ENCODE measurements at places on chromosomes 13 and 19.

- no peak for DNase-seq
Measured at GRCh38 chr19:33293255-33294057, 8.9 kb downstream of the CEBPA start.

DNA sequence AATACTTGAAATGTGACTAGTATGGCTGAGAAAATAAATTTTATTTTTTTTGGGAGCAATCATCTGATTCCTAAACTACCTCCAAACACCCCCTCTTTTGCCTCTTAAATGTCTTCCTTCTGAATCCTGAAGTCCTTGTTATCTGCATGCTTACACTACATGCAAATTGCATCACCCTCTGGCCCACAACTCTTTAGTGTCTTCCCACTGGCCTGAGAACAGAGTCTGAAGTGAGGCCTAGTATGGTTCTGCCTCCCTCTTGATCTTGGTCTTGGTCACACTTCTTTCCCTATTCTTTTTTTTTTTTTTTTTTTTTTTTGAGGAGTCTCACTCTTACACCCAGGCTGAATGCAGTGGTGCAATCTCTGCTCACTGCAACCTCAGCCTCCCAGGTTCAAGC lies 4.8 kb downstream of the ZNF558 start:
- DNase-seq, result no peak

DNA sequence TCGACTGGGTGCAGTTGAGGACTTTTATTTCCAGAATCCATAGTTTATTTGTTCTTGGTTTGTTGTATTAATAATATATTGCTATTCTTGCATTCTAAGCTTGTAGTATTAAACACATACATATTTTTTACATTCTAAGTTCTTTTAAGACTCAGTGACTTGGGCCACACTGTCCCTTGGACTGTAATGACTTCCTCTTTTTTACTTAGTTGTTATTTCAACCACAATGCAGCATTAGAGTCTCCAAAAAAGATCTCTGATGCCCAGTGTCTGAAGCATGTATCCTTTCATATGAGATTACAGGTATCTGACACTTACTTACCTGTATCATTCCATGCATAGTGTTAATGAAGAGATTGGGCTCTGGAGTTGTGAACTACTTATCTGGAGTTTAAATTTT lies 864.9 kb upstream of the PCDH20 start:
- no peak for DNase-seq

GRCh38 chr13:34161931-34162543 lies 344.1 kb downstream of the RFC3 start:
- DNase-seq, result no peak

DNA sequence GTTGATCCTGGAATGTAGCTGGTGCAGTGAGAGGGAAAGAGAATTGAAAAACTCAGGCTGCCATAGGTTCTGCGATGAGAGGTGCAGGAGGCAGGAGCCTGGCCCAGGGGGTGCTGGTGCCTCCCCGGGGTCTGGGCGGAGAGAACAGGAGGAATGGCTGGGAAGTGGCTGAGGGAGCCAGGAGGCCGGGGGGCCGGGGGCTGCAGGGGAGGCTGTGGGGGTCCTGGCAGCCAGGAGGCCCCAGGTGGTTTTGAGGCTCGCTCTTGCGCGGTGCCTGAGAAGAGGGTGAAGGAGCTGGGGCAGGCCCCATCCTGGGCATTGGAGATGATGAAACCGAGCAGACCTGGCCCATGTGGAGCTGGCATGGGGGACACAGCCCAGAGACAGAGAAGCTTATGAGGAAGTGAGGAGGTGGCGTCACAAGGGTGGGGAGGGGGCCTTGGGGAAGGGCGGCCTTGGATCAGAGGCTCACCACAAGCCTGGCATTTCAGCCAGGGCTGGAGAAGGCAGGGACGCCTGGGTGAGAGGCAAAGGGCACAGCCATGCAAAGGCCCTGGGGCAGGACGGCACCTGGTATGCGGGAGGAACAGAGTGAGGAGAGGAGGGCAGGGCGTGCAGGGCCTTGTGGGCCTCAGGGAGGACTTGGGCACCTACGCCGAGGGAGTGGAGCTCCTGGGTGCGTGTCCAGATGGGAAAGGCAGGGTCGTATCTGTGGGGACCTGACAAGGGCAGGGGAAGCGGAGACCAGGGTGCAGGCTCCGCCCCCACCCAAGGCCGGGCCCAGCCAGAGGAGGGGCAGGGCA lies 1.3 kb upstream of the TEKTIP1 start:
- no peak for DNase-seq

- no peak for DNase-seq
Measured at GRCh38 chr19:33240181-33240771, 14.6 kb upstream of the SLC7A10 start.

DNA sequence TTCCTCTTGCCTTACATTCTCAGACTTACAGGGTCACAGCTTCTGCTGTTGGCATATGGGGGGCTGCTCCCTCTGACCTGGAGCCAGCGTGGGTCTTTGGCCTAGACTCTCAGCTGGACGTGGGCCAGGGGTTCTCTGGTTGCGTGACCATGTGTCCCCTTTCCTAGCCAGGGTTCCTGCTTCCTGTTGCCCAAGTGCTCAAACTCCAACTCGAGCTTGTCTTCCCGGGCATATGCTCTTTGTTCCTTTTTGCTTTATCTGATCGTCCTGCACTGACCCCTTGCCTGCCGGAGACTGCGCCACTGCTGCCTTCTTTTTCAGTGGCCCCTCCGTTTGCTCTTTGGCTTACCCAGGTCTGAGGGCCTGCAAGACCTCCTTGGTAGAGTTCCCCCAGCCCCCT lies 25.3 kb upstream of the GPR183 start:
- DNase-seq, result no peak

DNA sequence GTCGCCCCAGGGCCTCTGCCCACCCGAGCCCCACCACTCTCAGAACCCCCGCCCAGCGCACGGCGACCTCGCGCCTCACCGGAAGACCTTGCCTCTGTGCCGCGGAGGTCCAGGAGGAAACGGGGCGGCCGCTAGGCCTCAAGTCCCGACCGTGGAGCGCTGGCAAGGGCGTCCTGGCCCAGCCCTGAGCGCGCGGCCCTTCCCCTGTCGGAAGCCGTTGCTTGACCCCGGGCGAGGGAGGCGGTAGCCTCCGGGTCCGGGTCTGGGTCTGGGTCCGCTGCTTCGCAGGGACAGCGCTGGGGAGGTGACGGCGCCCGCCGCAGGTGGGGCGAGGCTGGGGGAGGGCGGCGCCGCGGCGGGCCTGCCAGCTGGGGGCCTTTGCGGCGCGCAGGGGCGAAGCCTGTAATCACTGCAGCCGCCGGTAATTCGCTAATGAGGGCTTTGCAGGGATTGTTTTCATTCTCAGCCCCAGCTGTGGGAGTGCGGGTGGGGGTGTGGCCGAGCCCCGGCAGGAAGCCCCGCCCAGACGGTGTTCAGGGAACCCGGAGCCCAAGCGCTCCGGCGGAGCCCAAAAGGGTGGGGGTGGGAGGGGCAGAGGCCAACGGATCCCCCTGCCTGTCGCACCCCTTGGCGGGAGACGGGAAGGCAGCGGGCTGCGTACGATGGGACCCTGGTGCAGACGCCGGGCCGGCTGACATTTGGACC lies 8.6 kb downstream of the C19orf25 start:
- DNase-seq, result peak; percentile 78

- DNase-seq, result no peak
Measured at GRCh38 chr19:45186509-45187334, 8.1 kb downstream of the BLOC1S3 start.

- no peak for DNase-seq
Measured at GRCh38 chr13:51921790-51922740, 60.3 kb downstream of the CCDC70 start.

- DNase-seq, result peak; percentile 24
Measured at GRCh38 chr19:35710784-35711723, 6.7 kb downstream of the ZBTB32 start.

GRCh38 chr19:15118248-15118647 lies 11.0 kb downstream of the SYDE1 start:
- DNase-seq, result no peak

DNA sequence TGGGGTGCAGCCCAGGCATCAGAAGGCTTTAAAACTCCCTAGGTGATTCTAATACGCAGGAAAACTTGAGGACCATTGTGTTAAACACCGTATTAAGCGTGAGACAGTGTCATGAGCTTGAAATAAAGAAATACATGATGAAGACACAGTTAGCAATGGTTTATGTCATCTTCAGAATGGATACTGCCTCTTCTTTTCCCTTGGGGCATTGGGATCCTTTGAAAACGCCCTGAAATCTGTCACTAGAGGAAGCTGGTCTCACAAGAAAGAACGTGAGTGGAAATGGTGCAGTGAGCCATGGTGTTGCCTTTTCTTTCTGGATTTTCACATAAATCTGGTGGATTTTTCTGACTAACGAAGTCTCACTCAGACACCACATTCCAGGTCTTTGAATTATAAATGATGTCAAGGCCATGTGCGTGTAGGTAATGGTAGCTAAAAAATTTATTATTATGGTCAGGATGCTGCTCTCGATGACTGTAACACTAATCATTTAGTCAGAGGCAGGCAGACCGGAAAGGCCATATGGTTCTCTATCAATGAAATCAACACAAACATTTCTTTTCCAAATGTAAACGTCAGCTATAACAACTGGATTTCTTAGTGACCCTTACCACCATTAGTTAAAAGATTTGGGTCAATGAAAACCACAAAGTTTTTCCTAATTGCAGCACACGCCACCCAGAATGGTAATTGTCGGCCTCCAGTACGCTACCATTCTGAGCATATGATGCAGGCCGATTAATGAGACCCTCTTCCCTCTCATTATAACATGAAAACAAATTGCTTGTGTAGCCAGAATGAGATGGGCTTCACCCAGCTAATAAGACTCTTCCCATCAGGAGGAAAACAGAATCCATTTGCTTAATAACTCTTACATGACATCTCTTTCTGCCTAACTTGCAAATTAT lies 105.6 kb downstream of the SLC7A1 start:
- DNase-seq, result no peak

DNA sequence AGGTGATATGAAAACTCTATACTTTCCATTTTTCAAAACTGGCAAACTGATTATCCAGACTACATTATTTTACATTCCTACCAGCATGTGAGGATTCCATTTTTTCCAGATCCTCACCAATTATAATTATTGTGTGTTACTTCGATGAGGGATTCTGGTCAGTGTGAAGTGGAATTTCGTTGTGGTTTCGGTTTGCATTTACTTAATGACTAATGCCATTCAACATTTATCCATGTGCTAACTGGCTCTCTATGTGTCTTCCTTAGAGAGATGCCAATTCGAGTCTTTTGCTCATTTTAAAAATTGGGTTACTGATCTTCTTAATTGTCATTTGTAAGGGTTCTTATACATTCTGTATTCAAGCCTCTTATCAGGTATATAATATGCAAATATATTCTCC lies 1551.3 kb upstream of the MIR17HG start:
- DNase-seq, result no peak

Data from CD4-positive, alpha-beta T cell treated with Interleukin-12 subunit alpha and Interleukin-12 subunit beta, for 1 hour (primary cell).